ENCODE measurements at places on chromosomes 5 and 9.

DNA sequence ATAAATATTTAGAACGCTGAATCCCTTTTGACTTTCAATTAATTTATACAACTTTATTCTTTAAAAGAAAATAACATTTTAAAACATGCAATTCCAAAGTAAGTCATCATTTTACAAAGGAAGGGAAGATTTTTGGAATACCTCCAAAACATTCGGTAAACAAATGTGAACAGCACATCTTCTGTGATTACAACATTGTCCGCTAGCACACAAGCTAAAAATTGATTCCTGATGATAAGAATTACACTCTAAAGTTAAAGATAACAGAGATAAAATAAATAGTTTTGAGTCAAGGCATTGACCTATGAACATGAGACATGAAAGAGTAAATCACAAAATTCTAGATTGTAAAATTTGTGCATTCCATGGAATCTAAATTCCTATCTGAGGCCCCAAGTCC lies 56.2 kb upstream of the TRAF1 start:
- no peak for DNase-seq

DNA sequence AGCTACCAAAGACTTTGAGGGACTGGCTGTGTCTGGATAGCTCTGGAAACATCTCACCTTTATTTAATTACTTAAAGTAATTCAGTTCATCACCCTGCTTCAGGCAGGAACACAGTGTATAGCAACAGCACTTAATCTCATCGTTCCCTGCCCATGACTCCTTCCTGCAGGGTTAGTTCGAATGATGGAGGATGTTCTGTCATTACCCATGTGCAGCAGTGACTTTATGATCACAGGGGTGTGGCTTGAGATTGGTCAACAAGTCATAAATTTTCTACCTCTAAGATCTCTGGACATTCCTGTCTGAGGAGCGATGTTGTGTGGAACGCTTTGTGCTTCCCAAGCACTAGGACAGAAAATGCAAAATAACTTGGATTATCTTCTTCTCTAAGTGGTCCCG lies 37.1 kb upstream of the PRUNE2 start:
- DNase-seq = no peak

- no peak for DNase-seq
These were observed 2071.2 kb upstream of the CDH6 start for GRCh38 chr5:29122306-29122705.

DNA sequence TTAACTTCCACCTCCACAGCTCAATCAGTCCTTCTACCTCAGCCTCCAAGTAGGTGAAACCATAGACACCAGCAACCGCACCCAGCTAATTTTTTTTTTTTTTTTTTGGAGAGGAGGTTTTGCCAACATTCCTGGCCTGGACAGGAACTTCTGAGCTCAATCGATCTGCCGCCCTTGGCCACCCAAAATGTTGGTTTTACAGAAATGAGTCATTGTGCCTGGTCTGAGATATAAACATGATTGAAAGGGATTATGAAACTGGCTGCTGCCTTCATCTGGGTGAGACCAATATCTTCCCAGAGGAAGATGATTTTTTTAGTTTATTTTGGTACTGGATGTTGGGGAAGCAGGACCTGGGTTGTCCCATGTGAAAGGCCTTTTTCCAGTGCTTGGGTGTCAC lies 9.2 kb downstream of the TAF11L12 start:
- DNase-seq = no peak

GRCh38 chr9:87497604-87498045 lies at the start of gene DAPK1:
Gene DAPK1, plus strand, starts transcription at chr9:87497867. Its CDS starts 1,211 bp downstream, at chr9:87499078.
- peak; percentile 47 for DNase-seq

- no peak for DNase-seq
These were observed 801.6 kb downstream of the KCTD16 start for GRCh38 chr5:144972317-144972716.

DNA sequence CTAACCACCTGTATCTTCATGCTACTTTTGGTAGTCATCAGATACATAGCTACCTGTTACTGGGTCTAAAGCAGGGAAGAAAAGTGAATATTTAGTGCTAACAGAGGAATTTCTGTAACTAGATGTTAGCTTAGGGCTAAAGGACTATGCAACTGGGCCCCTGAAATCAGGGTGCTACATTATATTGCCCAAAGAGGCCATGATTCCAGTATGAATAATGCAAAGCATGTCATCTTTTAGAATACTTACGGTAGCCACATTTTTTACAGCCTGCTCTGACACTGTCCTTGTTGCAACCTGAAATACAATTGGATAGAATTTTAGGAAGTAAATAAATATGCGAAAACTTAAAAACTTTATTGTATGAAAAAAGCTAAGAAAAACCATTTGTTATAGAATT lies 14.4 kb downstream of the SREK1IP1 start:
- no peak for DNase-seq

DNA sequence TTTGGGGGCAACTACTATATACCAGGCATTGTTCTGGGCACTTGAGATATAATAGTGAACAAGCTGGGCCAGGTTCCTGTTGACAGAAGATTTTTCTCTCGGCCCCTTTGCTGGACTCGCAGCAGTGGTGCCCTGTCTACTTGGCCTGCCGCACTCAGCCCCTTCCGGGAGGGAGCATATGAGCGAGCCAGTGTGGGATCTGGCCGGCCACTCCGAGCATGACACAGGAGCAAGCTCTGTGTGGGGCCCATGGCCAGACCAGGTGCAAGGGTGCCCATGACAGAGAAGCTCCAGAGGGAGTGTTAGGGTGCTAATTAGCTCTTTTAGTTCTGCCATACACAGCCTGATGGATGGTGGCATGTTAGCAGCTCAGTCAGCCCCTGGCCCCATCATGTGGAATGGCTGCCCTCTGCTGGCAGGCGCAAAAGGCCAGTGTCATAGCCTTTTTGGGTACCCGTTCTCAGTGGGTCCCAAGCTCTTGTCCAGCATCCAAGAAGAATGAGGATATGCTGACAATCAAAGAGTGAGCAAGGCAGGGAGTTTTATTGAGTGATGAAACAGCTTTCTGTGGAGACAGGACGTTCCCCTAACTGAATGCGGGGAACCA lies 9.3 kb upstream of the KIF4B start:
- no peak for DNase-seq

DNA sequence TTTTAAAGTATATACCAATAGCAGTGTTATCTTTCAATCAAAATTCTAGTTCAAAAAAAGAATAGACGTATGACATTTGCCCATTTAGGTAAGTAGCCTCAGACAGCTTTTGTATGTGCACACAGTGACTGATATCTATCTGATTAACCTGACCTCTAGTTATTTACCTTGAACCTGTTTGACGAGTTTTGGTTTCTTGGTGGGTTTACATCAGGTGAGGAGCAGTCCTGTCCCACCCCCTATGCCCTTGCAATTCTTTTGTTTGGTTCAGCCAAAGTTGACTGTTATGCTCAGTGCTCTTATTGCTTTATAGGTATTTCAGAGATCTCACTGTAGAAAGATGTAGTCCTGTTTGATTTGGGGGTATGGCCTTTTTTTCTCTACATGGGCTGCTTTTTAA lies 147.2 kb downstream of the ISOC1 start:
- no peak for DNase-seq

DNA sequence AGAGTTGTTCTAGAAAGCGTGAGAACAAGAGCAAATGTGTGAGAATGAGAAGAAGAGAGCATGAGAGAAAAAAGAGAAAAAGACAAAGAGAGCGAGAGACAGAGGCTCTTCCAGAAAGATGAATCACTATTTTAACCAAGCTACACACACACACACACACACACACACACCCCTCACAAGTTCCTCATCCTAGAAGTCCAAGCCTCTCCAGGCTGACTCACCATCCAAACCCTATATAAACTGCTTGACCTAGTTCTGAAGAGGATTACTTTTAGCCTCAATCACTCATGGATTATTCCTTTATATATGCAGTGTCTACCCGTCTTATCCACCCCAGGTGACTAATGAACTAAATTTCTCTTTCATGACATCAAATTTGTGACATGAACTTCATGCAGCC lies 37.6 kb downstream of the C9orf57 start:
- DNase-seq = no peak

DNA sequence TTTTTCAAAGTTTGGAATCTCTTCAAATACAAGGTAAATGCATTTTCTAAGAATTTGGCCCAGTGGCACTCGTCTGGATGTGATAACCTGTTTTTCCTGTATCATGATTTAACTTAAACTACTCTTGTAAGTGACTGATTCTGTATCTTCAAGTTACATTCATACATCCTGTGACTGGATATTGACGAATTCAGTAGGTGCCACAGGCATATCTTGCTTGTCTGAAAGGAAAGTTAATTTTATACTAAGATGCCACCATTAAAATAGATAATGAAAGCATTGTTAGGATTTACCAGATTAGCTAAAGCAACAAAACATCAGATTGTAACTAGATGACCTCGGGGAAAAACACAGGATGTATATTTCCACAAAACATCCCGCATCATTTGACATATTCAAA lies 175.3 kb upstream of the ZNF608 start:
- no peak for DNase-seq

DNA sequence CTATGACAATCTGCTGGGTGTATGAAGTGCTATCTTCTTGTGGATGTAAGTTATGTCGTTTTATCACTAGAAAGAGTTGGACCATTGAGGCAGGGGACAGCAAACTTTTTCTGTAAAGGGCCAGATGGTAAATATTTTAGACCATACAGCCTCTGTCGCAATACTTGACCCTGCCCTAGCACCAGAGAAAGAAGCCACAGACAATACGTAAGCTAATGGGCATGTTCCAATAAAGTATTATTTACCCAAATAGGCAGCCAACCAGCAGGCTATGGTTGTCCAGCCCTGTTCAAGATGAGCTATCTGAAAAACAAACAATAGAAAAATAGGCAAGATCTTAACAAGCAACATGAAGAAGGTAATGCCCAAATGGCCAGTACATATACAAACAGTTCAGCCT lies 36.4 kb downstream of the MTX3 start:
- DNase-seq = no peak

- DNase-seq = no peak
These were observed 1.9 kb upstream of the DCAF10 start for GRCh38 chr9:37798677-37799076.

- no peak for DNase-seq
These were observed 129.0 kb downstream of the PIK3R1 start for GRCh38 chr5:68344447-68345111.

- DNase-seq = no peak
These were observed 20.3 kb upstream of the ANKRD33B start for GRCh38 chr5:10543585-10544040.

DNA sequence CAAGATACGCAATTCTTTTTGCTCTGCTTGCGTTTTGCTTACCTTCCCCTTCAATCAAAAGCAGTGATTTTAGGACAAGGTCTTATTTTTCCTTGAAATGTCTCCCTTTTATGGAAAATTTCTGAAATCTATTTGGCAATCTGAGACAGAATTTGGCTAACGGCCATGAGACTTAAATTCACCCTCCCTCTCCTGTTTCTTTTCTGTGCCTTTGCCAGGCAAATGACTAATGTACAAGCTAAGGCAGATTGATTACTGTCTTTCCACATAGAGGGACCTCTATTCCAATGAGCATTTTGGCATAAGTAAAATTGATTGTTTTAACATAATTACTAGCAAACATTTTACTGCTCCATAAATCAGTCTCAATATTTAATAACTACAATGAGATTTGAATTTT lies 31.7 kb downstream of the FAM81B start:
- no peak for DNase-seq

DNA sequence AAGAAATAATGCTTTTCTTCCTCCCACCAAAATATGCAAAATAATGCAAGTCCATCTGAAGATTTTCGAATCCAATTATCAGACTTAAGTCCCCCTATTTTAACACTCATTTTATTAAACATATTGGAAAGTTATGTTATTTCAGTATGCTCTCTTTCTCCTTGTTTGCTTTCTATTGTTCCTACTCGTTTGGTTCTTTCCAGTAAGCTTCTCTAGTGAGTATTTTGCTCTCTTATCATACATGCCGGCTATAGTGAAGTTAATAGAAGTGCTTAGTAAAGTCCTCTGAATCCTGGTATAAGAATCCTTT lies 517 bp downstream of the ALDH1A1 start:
- DNase-seq = no peak

- no peak for DNase-seq
These were observed 52.8 kb upstream of the LRRTM2 start for GRCh38 chr5:138927979-138928378.
